ENCODE measurements at places on chromosomes 5 and 9.

DNA sequence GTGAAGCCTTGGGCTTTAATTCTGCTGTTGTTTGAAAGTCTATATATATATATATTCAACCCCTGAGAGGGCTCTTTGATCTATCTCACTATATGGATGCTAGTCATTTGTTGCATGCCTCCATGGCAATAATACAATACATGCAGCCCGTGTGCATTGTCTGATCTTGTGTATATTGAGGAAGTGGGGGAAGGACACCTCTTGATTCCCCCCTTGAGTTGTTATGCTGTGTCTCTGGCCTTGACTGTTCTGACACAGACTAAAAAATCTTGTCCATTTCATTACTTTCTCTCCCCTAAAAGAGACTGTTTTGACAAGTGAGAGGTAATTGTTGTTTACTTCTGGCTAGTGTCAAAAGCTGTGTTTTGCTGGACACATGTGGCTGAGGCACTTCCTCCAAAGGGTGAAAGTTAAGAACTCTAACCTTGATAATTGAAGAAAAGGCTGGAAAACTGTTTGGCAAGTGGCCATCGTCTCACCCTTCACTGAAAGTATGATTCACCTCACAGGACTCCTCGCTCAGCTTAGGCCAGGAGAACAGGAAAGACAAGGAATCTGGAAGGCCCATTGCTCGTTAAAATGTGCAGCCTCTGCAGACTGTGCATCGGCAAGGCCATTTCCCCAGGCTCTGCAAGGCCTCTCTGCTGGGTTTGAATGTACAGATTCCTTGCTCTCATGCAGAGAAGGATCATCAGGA is 304.0 kb downstream of the PRELID2 start:
- DNase-seq = no peak

GRCh38 chr5:7850395-7851239 is at the start of gene CFAP90:
CFAP90 (minus strand) TSS chr5:7851133; CDS start chr5:7851021, 112 bp downstream.
- DNase-seq = no peak

DNA sequence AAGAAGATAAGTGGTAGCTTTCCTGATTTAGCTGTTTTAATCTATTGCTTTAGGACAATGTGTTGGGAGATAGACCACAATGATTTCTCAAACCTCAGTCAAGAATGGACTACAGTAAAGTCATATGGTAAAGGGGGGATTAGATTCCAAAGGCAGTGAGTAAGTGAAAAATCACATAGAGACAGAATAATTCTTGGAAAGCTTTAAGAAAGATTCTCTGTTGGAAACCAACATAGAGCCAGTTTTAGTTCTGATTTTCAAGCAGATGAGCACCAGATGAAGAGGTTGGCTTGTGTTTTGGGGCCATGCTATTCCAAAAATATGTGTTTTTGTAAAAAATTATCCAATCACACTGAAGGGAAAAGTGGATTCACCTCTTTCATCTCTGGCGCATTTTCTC is 256.8 kb upstream of the RPS23 start:
- no peak for DNase-seq

DNA sequence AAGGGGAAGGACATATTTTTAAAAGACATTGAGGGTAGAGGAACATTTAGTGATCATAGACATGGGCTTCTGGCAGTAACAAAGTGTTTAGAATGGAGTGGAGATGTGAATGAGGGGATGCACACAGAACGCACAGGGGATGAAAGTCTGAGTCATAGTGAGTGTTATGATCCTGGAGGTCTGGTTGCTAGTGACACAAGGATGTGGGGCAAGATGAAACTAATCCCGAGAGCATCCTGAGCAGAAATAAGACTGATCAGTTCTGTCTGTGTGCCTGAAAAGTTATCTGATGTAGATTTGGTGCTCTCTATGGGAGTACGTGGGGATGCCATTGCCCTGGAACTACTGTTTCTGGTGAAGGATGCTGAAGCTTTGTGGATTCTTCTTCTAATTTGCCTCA is 141.1 kb downstream of the CHSY3 start:
- DNase-seq = no peak

GRCh38 chr5:158642879-158643278 is 456.8 kb downstream of the EBF1 start:
- no peak for DNase-seq

DNA sequence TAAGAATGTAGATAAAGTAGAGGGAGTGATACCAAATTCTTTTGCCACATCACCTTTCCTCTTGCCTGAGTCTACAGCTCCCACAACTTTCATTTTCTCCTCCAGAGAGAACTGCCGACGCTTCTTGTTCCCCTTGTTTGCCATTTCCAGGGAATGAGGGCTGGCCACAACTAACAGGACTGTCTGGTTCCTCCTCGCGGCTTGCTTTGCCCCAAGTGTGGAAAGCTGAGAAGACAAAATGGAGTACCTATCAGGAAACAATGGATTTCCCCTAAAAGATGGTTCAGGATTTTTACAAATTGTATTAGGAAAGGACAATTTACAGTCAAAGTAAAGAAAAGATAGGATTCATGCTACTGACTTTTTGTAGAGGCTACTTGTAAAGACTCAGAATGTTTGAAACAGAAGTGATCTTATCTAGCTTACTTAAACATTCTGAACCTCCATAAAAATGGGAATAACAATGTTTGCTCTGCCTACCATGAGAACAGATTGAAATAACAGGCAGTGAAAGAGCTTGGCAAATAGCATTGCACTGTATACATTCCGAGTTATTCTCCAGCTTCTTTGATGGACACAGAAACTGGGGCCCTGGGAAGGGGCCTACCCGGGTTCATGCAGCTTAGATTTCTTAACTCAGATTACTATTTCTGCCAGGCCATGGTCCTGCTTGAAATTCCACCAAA is 4.1 kb downstream of the TIGD6 start:
- DNase-seq = no peak

- DNase-seq = no peak
These were observed 26.6 kb upstream of the ANGPTL2 start for GRCh38 chr9:127149010-127149409.

DNA sequence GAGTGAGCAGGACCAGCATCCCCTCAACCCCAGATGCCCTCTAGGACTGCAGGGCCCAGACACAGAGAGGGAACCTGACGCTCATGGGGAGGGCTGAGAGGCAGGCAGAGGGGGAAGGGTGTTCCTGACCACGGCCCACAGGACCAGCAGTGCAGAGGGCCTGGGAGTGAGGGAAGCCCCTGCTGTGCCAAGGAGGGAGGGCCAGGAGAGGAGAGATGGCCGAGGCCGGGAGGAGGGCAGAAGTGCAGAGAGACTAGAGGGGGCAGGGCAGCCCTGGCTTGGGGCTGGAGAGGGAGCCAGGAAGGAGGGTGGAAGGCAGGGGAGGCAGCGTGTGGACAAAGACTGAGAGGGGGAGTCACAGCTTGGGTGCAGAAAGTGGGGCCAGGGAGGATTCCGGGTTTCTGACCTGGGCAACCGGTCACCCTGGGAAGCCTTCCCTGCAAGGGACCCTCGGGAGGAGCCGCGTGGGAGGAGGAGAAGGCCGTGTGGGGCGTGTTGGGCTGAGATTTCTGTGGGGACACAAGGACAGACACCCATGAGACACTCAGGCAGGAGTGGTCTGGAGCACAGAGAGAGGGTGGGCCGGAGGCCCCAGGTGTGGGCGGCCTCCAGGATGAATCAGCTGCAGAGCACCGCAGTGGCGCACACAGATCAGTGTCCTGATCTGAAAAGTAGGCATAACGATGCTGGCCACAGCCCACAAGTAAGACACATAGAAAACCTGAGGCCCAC is 117.5 kb downstream of the ADAMTS2 start:
- DNase-seq = no peak

DNA sequence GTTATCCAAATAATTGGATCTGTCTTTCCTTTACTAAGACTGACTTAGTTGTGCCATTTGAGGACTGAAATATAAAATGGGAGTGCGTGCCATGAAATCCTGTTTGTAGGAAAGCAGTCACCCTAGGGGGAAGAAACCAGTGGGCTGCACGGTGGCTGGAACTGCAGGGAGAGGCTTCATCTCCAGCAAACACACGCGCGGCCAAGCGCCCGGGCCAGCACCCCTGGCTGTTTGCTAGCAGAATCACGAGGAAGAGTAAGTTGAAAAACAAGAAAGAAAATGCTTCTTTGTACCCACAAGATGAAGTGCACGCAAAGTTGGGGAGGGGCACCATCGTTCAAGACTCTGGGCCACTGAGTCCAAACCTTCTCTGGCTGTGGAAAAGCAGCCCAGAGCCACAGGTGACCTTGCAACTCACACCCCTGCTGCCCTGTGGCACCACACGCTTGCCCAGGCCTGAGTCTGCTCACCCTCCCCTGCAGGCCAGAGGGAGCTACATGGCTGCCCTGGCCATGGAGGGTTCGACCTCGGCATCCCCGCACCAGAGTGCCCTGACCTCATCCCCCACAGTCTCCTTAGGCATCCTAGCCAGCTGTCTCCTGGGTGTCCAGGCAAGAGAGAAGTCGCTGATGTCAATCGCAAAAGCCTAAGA is 55.2 kb downstream of the IRX2 start:
- no peak for DNase-seq

DNA sequence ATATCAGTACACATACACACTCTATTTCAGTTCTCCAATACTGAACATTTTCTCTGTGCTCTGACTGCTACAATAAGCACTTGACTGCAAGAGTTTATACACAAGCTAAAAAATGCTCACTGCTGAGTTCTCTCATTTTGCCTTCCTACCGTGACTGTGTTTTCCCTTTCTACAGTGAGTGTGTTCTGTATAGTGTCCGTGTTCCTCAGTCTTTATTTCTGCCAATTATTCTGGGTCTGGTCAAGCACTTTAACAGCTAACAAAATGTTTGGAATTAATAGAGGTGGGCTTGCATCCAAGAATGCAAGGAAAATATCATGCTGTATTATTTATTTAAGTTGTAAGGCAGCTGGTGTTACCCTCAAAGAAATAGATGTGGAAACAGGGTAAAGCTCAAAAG is 217.0 kb upstream of the NREP start:
- no peak for DNase-seq

GRCh38 chr5:17839848-17840247 is 205.6 kb downstream of the TAF11L14 start:
- DNase-seq = no peak

- no peak for DNase-seq
These were observed 2.0 kb upstream of the MAT2B start for GRCh38 chr5:163503106-163504078.

All from stimulated activated CD8-positive, alpha-beta memory T cell treated with anti-CD3 and anti-CD28 coated beads, Interleukin-7, amount 100 ng/mL, for 48 hours (primary cell).